ENCODE measurements at places on chromosomes 3 and 15.

DNA sequence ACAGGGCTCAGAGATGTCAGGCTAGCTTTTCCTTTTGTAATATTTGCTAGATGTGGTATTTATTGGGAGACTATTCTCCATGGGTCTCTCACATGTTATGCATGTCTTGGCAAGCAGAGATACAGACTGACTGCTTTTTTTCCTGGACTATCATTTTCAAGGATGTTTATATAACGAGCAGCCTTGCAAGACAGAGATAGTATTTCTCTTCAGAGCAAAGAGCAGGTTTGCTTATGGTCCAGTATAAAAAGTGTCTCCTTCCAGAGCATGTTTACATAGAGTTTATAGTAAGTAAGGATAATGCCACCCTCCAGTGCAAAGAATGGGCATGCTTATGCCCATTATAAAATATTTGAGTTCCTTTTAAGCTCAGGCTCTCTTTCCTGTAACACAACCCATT is 24.6 kb downstream of the GTF2E1 start:
- DNase-seq: no peak

DNA sequence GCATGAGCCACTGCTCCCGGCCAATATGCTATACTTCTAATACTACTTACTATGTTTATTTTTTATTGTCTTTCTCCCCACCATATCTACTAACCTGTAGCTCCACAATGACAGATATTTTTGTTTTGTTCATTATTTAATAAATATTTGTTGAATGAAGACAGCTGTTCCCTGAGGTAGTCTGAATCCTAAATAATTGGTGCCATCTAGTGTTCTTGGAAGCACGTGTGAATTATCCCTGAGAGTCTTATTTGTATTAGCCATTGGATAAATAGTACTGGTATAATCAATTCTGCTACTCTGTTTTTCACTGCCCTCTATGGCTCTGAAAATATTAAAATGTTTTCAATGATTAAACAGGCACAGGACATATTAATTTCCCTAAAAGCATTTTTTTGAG is 5.6 kb upstream of the APPL1 start:
- no peak for DNase-seq

GRCh38 chr3:151863611-151864010 is 9.8 kb upstream of the SUCNR1 start:
- DNase-seq: no peak

GRCh38 chr15:35104526-35105147 is 19.5 kb upstream of the NANOGP8 start:
- DNase-seq: no peak

DNA sequence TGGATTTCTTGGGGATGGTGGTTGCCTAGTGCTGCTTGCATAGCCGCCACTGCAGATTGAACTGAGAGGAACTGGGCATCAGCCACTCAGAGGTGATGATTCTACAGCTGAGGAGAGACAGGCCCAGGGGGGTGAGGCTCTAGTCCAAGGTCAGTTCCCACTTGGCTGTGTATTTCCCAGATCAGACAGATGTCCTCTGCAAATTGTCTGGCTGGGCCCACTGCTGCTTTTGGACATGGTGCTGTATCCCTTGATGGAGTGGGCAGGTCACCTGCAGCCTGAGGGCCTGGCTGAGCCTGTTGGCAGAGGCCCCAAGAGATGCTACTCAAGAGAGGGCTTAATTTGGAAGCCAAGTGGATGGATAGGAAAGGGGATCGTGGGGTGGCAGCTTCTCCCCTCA is 124.5 kb upstream of the CTDSPL start:
- no peak for DNase-seq

DNA sequence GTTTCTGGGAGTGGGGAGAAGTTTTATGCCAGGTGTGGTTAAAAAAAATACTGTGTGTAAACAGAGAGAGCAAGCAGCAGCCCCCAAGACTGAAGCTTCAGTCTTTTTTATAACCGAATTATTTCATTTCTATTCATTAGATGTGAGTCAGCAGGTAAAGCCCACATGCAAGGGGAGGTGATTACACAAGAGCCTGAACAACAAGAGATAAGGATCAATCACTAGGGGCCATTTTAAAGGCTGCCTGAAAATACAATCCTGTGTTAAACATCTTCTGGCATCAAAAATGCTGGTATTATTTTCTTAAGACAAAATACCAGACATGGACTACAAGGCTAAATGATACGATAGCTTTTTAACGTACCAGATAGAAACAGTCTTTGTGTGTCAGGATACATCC is 217.3 kb downstream of the SUCLG2 start:
- DNase-seq: no peak

DNA sequence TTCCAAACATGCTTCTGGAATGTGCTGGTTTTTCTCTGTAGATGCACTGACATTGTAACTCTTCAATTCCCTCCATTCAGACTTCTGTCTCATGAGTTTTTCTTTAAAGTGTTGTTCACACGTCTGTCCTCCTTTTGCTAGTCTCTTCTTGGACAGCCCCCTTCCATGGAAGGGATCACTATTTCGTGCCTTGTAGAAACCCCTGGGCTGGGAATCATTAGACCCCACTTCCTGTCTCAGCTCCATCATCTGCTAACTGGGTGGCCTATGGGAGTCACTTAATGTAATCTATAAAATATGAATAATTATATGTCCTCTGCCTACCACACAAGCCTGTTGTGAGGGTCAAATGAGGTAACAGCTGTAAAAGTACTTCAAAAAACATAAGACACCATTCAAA is 110.6 kb downstream of the THSD4 start:
- DNase-seq: no peak

DNA sequence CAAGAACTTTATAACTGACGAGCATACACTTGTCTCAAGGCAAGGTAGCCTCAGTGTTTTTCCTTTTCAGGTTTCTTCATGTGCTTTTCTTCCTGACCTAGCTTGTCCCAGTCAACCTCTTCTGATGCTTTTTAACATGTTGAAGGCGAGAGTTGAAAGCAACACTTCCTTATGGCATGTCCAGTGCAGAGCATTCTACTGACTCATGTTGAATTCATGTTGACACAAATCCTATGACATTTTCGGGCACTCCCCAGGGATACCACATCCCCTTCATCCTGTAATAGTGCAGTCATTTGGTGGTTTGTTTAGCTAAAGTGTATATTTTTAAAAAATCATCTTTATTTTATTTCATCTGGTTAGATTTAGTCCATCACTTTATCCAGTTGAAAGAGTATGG is 75.9 kb upstream of the CBLB start:
- no peak for DNase-seq
